Gastroesophageal sphincter (tissue), 4 donors: ENCODE measurements at places on chromosomes 6 and 20. TPM values are rescaled to one million over a fixed set of nuclear protein-coding genes. Genes with fewer than 3 reads are reported as not detected.
A peak's percentile ranks its signal among the peaks of the same experiment; 100 is the strongest.

DNA sequence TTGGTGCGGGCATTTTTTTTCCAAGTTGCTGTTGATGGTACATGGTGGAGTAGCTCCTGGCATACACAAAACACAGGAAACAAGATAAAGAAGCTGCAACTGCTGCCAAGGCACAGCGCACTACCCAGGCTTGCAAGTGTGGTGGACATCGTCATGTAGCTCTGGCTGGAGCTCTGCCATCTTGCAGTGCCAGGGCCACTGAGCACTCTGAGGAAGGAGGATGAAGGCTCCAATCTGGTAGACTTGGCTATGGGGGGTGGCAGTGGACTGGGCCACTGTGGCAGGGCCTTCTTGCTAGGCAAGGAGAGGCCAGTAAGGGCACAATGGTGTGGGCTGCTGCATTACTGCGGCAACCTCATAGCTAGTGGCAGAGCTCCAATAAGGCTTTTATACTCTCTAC lies 263.5 kb downstream of the CENPW start:
- no peak for ATAC-seq

- ATAC-seq, result peak; percentile 60
These were observed 18.1 kb downstream of the RBM38 start for GRCh38 chr20:57409316-57409671.

- ATAC-seq, result no peak
These were observed 6.0 kb downstream of the TMEM30A start for GRCh38 chr6:75278474-75279077.

EIF2S2 gene
- 54.5 TPM for total RNA-seq
